NCI-H1694 (cell line): ENCODE measurements at places on chromosomes 12 and 14.

- DNase-seq = no peak
Observed at GRCh38 chr12:25020621-25021243, 71.8 kb upstream of the BCAT1 start.

DNA sequence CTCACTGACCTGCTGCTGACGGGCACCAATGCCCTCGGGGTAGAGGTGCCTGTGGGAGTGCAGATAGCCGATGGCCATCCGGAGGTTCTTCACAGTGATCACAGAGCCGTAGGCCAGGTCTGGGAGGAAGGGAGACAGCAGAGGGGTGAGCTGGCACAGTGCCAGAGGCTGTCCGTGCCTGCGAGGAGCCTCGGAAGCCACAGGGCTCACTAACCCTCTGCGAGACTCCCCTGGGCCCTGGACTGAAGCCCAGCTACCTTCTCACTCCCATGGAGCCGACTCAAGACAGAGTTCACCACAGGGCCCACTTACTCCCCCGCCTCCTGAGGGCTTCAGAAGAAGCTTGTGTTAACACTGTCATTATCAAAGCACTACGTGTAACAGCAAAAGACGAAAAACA lies 24.5 kb downstream of the POMT2 start:
- no peak for DNase-seq

- DNase-seq = no peak
Observed at GRCh38 chr12:129681151-129681550, 222.7 kb downstream of the TMEM132D start.

GRCh38 chr12:25694072-25694471 lies 141.0 kb upstream of the LMNTD1 start:
- no peak for DNase-seq

- DNase-seq = no peak
Observed at GRCh38 chr12:126506426-126507182, 1441.4 kb downstream of the AACS start.

DNA sequence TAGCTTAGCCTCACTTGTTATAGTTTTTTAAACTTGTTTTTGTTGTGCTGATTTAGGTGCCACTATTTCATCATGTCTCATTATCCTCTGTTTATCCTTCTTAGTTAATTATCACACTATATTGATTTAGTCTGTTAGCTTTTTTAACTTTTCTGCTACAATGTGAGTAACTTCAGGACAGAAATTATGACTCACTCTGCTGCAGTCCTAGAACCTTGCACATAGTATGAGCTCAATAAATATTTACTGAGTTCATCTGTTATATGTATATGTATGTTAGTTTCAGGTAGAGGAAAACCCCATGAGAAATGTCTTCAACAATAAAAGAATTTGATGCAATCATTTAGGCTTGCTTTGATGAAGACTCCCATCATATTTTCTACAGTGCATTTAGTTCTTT lies 224.3 kb upstream of the NAV3 start:
- no peak for DNase-seq

- no peak for DNase-seq
Observed at GRCh38 chr14:105046891-105047282, 18.3 kb downstream of the GPR132 start.

DNA sequence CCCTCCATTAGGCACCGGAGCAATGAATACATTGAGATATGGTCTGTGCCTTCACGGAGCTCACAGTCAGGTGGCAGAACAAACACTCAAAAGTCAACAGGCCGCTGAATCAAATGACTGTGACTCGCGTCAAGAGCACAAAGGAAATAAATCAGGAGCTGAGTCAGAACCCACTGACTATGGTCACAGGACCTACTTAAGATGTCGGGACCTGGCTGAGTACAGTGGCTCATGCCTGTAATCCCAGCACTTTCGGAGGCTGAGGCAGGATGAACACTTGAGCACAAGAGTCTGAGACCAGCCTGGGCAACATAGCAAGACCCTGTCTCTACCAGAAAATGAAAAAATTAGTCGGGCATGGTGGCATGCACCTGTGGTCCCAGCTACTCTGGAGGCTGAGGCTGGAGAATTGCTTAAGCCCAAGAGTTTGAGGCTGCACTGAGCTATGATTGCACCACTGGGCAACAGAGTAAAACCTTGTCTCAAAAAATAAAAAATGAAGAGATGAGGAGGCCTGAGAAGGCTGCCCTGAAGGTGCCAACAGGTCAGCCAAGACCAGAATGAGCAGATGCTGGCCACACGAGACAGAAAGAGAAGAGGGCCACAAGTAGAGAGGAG lies 19.9 kb downstream of the TMEM233 start:
- no peak for DNase-seq

DNA sequence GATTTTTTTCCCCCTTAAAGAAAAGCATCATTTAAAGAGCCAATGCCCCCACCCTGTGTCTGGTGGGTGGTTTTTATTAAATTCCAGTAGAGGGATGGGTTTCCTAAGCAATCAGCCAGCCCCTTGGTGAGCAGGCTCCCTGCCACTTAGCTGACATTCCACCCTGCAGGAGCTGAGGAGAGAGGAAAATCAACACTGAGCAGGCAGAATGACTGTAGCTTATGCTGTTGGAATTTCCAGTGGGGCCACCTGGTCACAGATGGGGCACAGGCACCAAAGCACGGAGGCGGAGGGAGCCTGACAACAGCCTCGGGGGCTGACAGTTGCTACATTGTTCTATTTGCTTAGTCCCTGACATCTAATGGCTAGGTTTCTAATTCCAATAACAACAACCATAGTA lies 127.7 kb downstream of the TMEM30B start:
- peak; percentile 9 for DNase-seq

- DNase-seq = no peak
Observed at GRCh38 chr12:13573698-13574321, 377.3 kb downstream of the EMP1 start.

DNA sequence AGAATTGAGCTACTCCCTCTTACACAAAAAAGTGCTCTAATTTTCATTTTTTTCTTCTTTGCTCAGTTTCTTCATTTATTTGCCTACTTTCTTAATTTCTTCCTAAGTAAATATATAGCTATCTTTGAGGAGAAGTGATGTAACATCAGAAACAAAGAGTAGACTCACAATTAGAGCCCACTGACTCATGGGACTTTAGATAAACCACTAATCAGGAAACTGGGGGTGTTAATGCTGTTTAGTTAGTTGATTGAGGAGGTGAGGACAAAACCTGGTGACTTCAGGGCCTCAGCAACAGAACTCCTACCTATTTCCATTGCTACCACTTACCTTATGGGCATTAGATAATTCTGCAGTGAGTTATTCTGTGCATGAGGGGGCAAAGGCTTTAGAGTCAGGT lies 151.7 kb downstream of the MON2 start:
- DNase-seq = no peak

DNA sequence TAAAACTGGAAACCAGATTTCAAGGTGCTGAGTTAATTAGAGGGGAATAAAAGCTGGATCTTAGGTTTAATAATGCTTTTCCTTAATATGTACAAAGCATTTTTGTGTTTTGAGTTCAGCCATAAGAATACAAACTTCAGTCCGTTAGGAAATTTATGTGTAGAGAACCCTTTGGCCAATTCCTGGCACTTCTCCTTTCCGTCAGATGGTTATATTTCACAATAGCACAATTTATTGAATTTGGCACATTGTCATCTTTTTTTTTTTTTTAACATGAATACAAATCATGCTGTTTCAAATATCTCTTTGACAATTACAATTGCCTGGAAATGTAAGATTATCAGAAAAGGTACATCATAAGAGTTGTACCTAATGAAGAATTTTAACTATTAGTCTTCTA lies 56.2 kb upstream of the DDHD1 start:
- no peak for DNase-seq

- no peak for DNase-seq
Observed at GRCh38 chr14:68796418-68797101, 3.7 kb upstream of the ZFP36L1 start.

DNA sequence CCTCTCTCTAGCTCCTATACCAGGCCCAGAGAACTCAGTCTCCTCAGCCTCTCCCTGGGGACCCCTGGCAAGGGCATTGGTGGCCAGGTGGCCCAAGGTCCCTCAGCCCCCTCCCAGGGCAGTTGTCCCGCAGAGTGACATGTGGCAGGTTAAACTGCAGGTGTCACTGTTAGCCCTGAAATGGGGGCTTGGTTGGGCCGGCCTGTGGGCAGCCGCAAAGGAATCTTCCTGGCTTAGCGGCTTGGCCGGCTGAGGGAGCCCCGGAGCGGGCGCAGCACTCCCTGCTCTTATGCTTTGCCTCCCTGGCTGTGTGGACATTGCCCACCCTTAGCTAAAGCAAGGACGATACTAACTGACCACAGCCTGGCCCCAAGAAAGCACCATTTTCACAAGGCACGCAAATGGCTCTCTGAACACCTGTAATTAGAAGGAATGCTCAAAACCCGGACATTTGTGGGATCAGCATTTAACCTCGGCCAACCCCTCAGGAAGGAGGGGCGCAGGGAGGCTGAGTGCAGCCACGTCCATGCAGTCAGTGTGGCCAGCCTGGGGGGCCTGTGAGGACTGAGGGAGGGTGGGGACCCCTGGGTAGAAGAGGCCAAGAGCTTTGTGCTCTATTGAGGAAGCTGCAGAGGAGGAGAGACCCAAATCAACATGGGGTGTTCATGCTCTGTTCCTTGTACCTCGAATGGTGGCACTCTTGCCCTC lies 82.2 kb downstream of the PAPOLA start:
- DNase-seq = peak; percentile 69

- DNase-seq = peak; percentile 95
Observed at GRCh38 chr14:79638672-79639266, 572.5 kb downstream of the DIO2 start.

DNA sequence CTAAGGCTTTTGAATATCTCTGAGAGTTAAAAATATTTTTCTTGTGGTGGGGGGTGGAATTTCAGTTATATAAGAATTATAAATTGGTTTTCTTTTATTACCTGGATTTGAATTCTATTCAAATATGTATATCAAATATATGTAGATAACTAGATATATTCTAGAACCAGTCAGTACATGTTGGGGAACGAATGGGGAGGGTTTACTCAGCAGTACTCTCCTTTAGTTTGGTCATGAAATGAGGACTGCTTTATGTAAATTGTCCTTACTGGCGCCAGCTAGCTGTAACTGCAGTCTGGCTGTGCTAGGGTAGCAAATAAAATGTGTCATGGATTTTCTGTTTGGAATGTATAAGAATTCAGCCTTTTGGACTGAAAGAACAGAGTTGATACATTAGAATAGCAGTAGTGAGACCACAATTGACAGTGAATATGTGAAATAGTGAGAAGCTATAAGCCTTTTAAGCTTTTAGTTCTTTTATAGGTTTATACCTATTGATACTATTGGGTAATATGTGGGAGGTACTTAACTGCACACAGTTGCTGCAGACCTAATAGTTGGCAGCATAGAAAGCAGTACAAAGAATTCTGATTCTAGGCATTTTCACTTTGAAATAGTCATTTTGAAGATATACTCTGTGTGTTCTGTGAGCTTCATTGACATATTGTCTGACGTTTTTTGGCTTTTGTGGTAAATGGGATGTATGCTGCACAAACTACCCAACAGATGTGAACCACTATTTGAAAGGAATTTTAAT lies 29.0 kb downstream of the ATF7IP start:
- DNase-seq = peak; percentile 77

- DNase-seq = no peak
Observed at GRCh38 chr14:53161758-53162435, 8.8 kb upstream of the DDHD1 start.

- DNase-seq = no peak
Observed at GRCh38 chr12:115846516-115846915, 431.0 kb downstream of the MED13L start.

GRCh38 chr14:44070046-44070445 lies 437.0 kb downstream of the FSCB start:
- peak; percentile 69 for DNase-seq

- no peak for DNase-seq
Observed at GRCh38 chr12:7602277-7602676, 63.4 kb downstream of the APOBEC1 start.

GRCh38 chr14:91317381-91318308 lies 73.1 kb upstream of the GPR68 start:
- no peak for DNase-seq

DNA sequence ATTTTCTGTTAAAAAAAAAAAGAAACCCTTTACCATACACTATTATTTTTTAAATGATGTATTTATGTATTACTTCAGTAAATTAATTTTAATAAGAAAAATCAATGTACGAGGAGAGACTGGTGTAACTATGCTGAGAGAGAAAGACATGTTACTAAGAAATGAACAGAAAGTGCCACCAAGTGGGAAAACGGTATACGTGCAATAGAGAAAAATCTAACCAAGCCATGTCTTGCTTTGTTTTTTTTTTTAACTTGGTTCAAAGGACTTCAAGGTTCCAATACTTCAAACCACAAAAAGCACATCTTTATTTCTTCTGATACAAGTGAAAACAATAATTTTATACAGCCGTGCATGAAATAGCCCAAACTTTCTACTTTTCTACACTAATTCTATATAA lies 22.9 kb downstream of the NDUFA12 start:
- peak; percentile 9 for DNase-seq

- no peak for DNase-seq
Observed at GRCh38 chr14:43260056-43260455, 1247.0 kb downstream of the FSCB start.

GRCh38 chr12:86376052-86376451 lies 119.9 kb upstream of the MGAT4C start:
- peak; percentile 12 for DNase-seq

GRCh38 chr12:120453977-120454376 lies 7.7 kb downstream of the GATC start:
- DNase-seq = peak; percentile 17

- no peak for DNase-seq
Observed at GRCh38 chr14:79732911-79733655, 478.2 kb downstream of the DIO2 start.

DNA sequence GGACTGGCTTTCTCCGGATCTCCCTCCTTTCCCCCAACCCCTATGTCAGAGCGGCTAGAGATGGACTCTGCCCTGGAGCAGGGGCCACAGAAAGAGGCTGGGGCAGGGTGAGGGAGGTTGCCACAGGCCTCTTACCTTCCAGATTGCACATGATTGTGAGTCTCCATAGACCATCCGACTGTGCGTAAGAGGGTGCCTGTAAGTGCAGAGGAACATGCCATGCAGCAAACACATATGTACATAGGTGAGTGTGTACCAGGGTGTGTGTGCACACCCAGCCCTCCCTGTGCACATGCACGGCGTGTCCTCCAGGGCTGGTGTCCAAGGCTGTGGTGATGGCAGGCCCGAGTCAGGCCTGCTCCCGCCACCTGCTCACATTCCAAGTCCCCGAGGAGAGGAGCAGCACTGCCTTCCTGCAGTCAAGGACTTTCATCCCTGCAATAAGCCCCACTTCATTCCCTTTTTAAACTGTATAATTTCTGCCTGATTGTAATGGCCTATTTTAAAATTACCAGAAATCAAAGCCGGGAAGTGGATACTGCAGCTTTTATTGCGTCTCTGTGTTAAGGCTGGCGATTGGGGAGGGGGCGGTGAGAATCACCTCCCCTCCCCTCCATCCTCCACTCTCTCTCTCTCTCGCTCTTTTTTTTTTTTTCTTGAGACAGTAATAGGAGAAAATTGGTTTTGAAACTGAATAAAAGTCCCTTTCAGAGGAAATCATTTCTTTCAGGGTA lies 28.5 kb downstream of the FAM222A start:
- no peak for DNase-seq
